Activated naive CD4-positive, alpha-beta T cell treated with anti-CD3 and anti-CD28 coated beads for 36 hours (primary cell): ENCODE measurements at places on chromosomes 7 and 10. TPM values are rescaled to one million over a fixed set of nuclear protein-coding genes. Genes with fewer than 3 reads are reported as not detected.

- DNase-seq, result no peak
Observed at GRCh38 chr10:131667561-131667960, 233.2 kb upstream of the PPP2R2D start.

DNA sequence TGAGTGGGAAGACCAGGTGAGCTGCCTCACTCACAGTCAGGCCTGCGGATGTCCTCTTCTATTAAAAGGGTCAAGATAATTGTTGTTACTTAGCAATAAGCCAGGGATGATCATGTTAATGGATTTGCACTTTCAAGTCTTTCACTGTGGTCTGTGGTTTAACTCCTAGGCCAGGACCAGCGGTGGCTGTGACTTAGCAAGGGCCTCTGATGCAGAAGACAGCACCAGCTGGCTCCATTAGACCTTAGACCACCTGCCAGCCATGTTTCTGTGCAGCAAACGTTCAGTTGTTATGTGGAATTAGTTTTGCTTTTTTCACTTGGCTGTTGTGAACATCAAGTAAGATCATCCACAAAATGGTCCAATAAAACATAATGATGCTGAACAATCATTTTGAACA, 537.3 kb downstream of the TNS3 start:
- no peak for DNase-seq

DNA sequence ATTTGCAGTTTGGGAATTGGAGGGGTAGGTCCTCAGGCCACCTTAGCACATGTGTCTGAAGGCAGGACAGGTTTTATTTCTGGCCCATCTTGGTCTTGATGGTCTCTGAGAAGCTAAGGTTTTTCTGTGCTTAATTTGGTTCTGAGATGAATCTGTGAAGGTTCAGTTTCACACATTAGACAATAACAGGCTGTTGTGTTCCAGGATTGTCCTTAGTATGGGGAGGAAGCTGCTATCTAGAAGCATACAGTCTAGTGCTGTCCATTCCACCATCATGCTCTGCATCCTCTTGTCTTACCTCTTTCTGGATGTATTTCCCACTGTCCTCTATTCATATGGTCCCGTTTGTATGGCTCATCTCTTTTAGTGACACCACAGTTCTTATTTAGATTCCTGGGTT, 7.1 kb downstream of the UBE2D1 start:
- no peak for DNase-seq

- DNase-seq, result no peak
Observed at GRCh38 chr10:119832951-119833350, 39.7 kb downstream of the MCMBP start.

DNA sequence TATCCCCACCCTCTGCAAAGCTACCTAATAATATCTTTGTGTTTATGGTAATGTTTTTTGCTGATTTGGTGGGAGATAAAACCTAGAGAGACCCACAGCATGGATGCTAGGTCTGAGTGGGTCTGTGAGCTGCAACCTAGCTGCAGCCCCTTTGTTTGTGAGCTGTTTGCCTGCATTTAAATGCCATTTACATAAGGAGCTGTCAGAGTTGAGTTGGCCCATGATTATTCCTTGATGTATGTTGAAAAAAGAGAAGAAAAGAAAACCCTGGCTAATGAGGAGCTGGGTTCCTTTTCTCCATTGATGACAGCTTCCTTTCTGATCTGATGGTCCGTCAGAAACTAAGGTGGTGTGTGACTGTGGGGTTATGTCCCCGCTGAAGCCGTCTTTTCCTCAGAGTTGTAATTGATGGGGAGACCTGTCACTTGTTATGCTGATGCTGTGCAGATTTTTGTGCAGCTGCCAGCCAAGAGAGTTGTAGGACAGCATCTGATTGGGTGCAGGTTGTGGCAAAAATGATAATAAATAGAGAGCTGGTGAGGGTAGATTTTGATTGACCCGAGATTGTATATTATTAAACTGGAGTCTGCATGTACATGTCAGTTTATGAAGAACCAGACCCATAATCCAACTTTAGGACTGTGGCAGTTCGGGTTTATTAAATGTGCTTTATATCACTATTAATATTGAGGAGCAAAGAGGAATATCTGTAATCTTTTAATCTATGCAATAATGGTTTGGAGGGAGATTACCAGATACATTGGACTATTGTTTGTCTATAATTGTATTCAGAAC, 219.8 kb downstream of the AUTS2 start:
- DNase-seq, result no peak

- DNase-seq, result no peak
Observed at GRCh38 chr10:62934258-62934657, 118.1 kb upstream of the EGR2 start.

GRCh38 chr7:32023376-32023775, 46.8 kb downstream of the PDE1C start:
- DNase-seq, result no peak

GRCh38 chr10:22805304-22805703, 90.9 kb upstream of the PIP4K2A start:
- no peak for DNase-seq

DNA sequence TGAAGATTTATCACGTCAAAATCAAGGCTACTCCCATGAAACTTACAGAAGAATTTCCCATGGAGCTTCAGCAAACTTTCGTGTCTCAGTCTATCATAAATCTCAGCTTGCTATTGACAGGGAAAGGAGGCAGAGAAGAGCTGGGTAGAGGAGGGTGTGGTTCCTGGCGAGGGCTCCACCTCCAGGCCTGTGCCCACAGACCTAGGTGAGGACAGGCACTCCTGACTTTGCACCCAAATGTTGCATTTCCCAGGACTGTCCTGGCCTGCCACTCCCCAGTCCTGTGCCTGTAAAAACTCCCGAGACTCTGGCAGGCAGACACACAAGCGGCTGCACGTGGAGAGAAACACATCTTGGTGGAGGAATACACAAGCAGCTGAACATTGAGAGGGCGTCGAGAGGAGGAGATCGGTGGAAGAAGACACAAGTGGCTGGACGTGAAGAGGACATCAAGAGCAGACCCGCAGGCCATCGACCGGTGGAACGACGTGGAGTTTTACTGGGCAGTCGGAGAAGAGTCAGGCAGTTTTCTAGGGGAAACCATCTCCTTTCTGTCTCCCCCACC, 145.1 kb downstream of the CTNNA3 start:
- no peak for DNase-seq

DNA sequence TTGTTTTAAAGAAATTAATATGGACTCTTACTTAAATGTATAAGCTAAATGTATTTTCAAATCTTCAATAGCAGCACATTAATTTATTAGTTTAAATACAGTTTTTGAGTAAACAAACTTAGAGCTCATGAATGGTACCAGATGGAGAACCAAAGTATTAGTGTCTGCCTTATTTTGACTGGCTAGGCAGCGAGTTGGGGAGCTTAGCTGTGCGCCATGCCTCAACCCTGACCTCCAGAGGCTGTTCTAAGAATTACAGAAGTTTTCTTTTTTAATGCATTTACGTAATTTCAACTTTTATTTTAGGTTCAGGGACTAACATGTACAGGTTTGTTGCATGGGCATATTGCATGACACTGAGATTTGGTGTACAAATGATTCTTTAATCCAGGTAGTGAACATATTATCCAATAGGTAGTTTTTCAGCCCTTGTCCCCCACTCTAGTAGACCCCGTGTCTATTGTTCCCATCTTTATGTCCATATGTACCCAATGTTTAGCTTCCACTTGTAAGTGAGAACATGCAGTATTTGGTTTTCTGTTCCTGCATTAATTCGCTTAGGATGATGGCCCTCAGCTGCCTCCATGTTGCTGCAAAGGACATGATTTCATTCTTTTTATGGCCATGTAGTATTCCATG, 166.8 kb downstream of the IQUB start:
- DNase-seq, result peak; percentile 9

DNA sequence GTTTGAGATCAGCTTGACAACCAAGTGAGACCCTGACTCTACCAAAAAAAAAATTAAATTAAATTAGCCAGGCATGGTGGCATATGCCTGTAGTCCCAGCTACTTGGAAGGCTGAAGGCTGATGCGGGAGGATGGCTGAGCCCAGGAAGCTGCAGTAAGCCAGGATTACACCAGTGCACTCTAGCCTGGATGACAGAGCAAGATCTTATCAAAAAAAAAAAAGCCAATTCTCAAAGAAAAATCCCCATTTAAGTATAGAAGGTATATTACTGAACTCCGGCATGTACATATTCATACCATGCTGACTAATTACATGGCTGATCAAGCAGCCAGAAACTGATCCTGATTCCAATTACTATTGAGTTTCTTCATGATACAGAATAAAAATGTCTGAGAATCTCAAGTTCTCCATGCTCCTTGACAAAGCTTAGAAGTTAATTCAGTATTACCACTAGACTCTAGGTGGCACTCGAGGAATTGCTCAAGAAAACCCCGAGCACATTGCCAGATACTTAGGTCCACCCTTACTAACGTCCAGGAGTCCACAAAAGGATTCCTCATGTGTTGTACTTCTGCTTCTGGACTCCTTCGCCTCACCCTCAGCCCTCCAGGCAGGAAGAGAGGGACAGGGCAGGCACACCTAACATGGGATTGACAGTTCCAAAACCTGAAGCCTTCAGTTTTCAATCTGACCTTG, 148.9 kb downstream of the PARD3 start:
- DNase-seq, result peak; percentile 16

DNA sequence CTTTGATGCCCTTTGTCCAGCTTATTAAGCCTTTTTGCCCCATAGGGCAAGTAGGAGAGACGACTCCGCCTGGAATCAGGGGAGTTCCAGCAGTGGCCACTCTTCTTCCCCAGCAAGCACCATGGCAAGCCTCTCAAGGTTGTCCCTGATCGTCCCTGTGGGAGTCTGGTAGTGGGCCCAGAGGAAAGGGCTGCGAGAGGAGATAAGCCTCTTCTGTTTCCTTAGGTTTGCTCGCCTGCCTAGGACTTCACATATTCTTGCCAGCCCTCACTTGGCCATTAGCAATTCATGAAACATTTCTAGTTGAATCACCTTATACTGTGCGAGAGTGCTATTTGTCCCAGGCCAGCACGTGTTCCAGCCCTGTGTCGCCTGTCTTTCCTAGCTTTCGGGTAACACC, 47.8 kb upstream of the CPN1 start:
- DNase-seq, result no peak

DNA sequence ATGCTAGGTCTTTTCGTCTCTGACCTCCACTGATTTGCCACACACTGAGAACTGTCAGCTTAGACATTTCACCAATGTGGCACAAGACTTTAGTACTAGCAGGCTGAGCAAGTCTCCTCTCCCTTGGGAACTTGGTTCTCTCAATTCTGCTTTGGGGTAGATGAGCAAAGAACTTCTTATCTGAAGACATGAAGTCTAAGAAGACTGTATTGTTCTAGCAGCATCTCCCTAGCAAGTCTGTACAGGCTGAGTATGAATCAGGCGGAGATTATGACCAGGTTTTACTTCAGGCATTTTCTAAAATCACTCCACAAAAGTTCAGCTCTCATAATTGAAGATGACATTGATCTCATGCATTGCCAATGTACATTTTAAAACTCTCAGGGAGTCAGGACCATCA, 23.8 kb upstream of the STN1 start:
- DNase-seq, result no peak

DNA sequence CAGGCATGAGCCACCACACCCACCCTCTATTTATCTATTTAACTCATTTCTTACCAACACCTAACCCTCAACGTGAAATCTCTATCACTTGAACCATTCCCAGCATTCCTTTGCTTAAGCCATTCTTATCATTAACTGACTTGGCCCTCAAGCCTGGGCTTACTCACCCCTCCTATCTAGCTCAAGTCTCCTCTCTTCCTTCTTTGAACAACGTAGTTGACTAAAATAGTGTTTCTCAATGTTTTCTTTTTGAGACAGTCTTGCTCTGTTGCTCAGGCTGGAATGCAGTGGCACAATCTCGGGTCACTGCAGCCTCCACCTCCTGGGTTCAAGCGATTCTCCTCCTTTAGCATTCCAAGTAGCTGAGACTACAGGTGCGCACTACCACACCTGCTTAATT, 7.0 kb downstream of the ANXA7 start:
- no peak for DNase-seq

GRCh38 chr10:30158325-30158960, 99.1 kb upstream of the JCAD start:
- DNase-seq, result no peak

GRCh38 chr7:47538846-47539311, 43.0 kb downstream of the TNS3 start:
- no peak for DNase-seq

DNA sequence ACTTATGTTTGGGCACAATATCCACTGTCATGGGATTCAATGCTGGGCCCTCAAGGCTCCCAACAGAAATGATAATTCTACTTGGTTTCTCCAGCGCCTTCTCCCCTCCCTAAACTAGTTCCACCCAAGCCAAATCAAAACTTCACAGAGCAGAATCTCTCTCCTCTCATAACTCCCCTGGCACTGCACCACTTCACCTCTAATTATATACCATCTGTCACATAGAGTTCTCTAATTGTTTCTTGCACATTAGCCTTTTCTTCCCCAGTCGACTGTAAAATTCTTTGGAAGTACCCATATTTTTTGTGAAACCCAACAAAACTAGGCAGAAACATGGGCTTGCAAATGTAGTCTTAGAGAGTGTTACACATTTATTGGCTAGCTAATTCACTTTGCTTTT, 8.1 kb downstream of the SGMS1 start:
- no peak for DNase-seq

- DNase-seq, result no peak
Observed at GRCh38 chr7:93836116-93836515, 54.4 kb downstream of the TFPI2 start.

DNA sequence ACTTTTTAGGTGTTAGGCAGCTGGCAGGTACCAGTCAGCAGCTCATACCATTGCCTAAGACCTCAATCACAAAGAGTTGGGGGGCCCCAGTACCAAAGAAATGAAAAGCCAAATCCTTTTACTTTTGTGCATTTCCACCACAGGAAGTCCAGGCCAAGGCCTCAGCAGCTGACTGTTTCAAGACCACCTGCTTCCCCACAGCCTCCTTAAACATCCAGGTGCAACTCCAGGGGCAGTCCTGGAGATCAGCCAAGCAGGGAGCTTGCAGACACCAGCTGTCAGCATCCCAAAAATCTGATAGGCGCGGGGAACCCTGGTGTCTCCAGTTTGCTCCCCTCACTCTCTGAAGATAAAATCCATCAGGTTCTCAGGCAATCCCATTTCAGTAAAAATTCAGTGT, 91.5 kb upstream of the EFCAB10 start:
- no peak for DNase-seq

GRCh38 chr10:405648-406047, 270.4 kb downstream of the ZMYND11 start:
- DNase-seq, result no peak

- DNase-seq, result peak; percentile 34
Observed at GRCh38 chr10:83991986-83992753, 147.1 kb upstream of the GHITM start.

AOAH gene
- total RNA-seq, result 0.67 TPM

NUTM2A gene
- 0.07 TPM for total RNA-seq

CREB5 gene
- 0.30 TPM for total RNA-seq

WDFY4 gene
- 0.20 TPM for total RNA-seq

PAPSS2 gene
- total RNA-seq, result 0.38 TPM

PSD gene
- 7.2 TPM for total RNA-seq

CRHR2 gene
- not detected for total RNA-seq

MUC12 gene
- total RNA-seq, result not detected

PDCD11 gene
- total RNA-seq, result 50.1 TPM

SLC16A9 gene
- 0.84 TPM for total RNA-seq

HGF gene
- total RNA-seq, result not detected

ADRB1 gene
- not detected for total RNA-seq

SVIL gene
- total RNA-seq, result 8.3 TPM

HMX2 gene
- total RNA-seq, result 0.99 TPM

GFRA1 gene
- total RNA-seq, result not detected

VWC2 gene
- not detected for total RNA-seq
